ENCODE measurements at places on chromosomes 11 and 22.

DNA sequence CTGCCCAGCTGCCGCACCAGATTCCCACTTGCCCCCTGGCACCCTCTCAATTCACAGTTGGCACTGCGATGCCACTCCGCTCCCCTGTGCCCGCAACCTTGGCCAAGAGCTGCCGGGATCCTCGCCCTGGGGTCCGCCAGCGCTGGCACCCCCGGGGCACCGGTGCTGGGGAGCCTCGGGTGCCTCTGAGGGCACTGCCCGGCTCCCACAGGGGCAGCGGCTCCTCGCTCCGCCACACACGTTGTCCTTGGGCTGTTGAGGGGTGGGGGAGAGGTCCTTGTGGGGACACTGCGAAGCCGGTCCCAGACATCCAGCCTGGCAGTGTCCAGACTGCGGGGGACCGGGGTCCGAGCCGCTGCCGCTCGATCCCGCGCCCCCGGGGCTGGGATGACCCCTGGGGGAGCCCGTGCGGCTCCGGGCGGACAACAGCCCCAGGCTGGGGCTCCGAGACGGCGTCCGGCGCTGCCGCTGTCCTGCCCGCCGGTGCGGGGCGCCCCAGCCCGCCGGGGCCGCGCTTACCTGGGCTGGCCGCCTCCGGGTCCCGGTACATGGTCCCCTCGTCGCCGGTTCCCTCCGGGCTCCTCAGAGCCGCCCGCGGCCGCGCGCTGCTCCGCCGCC, 496 bp downstream of the SYT7 start:
- DNase-seq, result no peak

GRCh38 chr11:12770966-12771597, 96.9 kb downstream of the TEAD1 start:
- DNase-seq, result no peak

DNA sequence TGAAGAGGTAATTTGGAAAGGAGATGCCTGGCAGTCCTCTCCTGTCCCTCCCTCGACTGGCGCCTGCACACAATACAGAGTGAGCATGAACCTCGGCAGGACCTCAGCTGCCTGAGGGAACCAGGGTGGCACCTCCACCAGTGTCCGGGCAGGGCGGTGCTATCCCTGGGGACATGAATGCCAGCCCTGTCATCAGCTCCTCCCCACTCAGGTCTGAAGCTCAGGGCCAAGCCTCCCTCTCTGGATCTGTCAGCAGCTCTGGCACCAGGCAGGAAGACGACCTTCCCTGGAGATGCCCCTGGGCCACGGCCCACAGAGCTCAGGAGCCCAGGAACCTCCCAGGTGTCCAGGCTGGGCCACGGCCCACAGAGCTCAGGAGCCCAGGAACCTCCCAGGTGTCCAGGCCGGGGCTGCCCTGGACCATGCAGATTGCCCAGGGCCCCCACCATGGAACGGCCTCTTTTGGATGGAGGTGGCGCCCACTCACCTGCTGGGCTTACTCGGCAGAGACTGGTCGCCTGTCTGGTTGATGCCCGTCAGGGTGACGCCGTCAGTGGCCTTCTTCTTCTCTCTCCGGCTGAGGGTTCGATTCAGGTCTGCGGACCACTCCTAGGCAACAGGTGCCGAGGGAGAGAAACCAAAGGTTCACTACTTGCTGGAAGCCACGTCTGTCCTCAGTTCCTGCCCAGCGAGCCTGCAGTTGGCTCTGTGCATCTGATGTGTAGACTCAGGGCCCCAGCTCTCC, 21.7 kb upstream of the ARFGAP3 start:
- DNase-seq, result no peak

DNA sequence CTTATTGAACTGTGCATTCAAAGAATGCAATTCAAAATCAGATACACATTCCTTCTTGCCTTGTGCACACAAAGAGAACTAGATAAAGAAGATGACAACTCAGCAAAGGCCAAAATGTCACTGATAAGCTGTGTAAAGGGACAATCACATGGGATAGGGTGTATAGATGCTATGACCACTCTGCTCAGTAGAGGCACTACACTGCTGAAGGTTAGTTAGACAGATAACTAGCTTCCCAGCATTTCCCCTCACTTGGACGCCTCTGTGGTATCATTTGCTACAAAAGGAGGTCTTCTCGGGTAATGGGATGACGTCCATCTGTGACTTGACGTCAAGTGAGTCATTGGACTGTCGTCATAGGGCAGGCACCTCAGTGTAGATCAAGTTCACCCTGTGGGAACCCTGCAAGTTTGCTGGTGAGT, 424.9 kb upstream of the CCDC90B start:
- DNase-seq, result no peak

- DNase-seq, result no peak
These were observed 14.0 kb upstream of the ARHGAP42 start for GRCh38 chr11:100673063-100673462.

GRCh38 chr11:47105541-47105940, 71.1 kb downstream of the ARFGAP2 start:
- DNase-seq, result no peak

- DNase-seq, result no peak
These were observed 3.2 kb upstream of the BIRC2 start for GRCh38 chr11:102343809-102344208.

- DNase-seq, result no peak
These were observed 10.9 kb downstream of the MTMR2 start for GRCh38 chr11:95912902-95913560.

DNA sequence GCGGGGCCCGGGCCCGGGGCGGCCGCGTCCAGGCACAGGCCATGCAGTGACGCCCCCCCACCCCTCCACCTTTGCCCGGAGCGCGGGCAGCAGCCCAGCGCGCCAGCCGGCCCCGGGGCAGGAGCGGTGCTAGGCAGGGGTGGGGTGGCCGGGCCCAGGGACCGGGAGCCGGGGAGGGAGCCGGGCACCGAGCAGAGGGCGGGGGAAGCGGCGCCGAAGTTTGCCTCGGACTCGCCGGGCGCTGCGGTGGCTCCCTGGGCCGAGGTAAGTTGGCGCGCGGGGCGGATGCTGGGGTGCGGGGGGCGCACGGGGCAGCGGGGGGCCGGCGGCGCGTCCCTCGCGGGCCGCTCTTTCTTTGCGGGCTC, 332 bp downstream of the TEAD1 start:
- DNase-seq, result no peak

- DNase-seq, result no peak
These were observed 12.5 kb upstream of the PTPRJ start for GRCh38 chr11:47967577-47968525.

DNA sequence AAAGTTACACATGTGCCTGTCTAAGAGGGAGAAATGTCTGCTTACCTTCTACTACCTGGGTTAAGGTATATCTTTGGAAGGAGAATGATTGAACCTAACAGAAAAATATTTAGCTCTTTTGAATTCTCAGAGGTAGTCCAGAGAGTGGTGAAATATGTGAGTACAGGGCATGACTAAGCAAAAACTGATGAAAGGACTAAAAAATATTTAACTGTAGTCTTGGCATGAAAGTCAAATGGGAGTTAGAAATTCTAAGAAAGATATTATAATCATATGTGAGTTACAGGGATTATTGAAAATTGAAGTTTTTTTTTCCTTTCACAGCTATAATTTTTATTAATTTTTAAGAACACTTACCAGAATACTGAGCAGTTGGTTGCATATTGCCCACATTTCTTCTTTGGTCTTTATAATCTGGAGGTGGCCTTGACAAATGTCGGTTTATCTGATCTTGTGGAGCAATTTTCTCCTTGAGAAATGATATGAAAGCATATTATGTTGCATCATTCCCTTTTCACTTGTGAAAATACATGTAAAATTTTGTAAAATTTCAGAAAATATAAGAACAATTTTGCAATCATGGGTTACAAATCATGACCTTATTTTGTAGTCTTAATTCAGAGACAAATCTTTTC, 61.4 kb upstream of the MTMR2 start:
- DNase-seq, result no peak

- no peak for DNase-seq
These were observed 15.4 kb downstream of the P2RY6 start for GRCh38 chr11:73287400-73288101.

DNA sequence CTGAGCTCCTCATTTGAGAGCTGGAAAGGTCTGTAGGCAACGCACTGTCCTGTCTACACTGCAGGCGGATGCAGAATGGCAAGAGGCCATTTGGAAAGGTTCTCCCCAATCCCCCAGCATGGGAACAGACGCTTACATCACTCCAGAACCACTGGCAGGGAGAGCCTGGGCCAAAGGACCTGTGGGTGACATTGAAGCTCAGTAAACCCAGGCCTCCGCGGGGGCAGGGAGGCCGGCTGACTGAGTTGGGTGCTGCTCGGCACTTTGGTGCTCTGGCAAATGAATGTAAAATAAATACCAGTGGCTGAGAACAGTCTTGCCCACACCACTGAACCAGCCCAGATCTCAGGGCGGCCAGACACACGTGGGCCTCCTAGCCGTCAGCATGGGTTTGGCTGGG, 22.4 kb downstream of the TOM1 start:
- DNase-seq, result no peak

- no peak for DNase-seq
These were observed 61.5 kb upstream of the GRIA4 start for GRCh38 chr11:105548359-105548758.

DNA sequence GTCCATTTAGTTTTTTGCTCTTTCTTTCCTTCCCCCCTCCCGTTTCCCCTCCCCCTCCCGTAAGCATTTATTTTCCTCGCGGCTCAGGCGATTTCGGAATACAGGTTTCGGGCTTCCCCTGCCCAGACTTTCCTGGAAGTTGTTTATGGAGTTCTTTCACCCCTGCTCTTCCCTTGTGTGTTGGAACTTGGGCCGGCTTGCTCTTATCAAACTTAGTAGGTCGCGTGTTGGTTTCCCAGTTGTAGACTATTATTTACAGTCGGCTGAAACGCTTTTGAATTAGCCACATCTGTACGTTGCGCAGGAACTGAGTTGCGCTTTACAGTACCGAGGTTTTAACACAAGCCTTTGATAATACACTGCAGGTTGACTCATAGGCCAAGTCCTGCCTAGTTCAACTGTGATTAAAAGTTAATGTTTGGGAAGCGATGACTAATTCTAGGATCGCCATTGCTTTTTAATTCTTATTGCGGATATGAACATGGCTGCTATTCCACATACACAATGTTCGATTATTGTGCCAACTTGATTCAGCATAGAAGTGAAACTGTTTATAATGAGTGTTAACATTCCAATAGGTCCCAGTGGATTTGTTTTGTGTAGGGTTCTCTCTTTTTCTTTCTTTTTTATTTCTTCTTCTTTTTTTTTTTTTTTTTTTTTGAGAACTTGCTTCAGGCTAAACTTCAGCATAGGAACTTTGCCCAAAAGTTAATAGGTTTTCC, 1.7 kb downstream of the YAP1 start:
- DNase-seq, result no peak

- DNase-seq, result no peak
These were observed 49.7 kb upstream of the CECR2 start for GRCh38 chr22:17319546-17319945.

DNA sequence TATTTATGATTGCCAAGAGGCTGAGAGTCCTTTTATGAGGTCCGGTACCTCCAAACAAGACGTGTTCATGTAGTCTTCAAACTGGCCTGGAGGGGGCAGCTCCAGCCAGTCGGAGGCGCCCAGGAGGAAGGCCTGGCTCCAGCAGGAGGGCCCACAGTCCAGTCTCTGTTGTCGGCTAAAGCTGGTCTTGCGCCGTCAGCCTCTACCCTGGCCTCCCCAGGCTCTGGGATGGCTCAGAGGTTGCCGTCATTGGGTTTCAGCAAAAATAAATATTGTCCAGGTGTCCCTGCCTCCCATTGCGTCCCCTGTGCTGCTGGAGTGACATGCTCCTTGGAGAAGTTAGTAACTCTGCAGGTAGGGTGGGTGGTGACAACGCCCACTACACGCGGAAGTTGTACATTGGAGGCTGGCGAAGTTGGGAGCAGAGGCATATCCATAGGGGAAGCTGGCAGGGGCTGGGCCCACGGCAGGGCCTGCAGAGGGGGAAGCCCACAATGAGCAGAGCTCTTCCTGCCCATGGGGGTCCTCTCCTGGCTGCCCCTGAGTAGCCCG, 1.0 kb upstream of the SLC25A1 start:
- DNase-seq, result peak; percentile 57

GRCh38 chr11:34331736-34332135, 26.1 kb downstream of the ABTB2 start:
- DNase-seq, result no peak

DNA sequence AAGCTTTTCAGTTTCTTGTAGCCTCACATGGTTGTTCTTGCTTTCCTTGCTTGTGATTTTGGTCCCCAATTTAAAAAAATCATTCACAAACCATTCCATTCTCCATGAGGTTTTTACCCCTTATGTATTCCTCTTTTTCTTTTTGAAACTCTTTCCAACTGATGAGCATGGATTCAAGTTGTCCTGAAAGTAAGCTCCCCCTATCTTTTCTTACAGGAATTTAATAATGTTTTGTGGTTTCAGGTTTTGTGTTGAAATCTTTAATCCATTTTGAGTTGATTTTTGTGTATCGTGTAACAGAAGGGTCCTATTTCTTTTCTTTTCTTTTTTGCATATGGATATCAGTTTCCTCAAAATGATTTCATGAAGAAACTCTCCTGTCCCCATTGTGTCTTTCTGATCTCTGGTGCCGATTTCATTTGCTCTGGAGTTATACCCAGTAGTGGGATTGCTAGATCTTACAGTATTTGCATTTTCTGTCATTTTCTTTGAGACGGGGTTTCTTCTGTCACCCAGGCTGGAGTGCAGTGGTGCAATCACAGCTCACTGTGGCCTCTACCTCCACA, 58.5 kb downstream of the LRRC74B start:
- DNase-seq, result no peak

GRCh38 chr11:34209809-34210208, 104.4 kb downstream of the NAT10 start:
- DNase-seq, result no peak

GRCh38 chr11:34899633-34900016, 16.6 kb downstream of the APIP start:
- DNase-seq, result no peak

DNA sequence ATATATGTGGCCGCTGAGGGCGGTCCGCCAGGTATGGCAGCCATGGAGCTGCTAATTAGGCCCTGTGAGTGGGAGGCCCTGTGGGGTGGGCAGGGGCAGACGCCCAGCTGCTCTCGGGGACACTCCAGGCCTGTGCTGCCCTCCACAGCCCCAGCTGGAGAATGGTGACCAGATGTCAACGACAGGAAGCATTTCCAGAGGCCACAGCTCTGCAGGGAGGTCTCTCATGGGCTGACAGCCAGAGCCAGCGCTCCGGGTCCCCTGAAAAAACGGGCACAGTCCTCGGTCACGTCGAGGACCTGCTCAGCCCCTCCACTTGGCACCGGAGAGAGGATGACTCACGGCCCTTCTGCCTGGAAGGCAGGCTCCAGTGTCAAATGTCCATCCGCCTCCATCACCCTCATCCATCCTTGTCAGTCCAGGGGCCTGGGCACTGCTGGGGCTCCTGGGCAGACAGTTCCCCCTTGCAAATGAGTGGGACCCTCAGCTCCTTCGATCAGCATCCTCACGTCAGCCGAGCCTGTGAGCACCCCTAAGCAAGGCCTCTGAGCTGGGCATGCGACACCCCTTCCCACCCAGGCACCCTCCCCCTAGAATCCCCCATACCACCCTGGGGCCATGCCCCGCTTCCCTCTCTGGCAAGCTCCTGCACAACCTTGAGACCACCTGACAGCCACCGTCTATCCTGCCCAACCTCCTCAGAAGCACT, 1.9 kb downstream of the BID start:
- no peak for DNase-seq

- DNase-seq, result no peak
These were observed 41.4 kb upstream of the PCF11 start for GRCh38 chr11:83115551-83115950.
